ENCODE measurements at places on chromosomes 11 and 22. TPM values are rescaled to one million over a fixed set of nuclear protein-coding genes. Genes with fewer than 3 reads are reported as not detected.
A peak's percentile ranks its signal among the peaks of the same experiment; 100 is the strongest.

GRCh38 chr11:132994966-132995365 is 537.3 kb downstream of the OPCML start:
- no peak for DNase-seq

- no peak for DNase-seq
Observed at GRCh38 chr22:30270832-30271231, 4.2 kb upstream of the OSM start.

DNA sequence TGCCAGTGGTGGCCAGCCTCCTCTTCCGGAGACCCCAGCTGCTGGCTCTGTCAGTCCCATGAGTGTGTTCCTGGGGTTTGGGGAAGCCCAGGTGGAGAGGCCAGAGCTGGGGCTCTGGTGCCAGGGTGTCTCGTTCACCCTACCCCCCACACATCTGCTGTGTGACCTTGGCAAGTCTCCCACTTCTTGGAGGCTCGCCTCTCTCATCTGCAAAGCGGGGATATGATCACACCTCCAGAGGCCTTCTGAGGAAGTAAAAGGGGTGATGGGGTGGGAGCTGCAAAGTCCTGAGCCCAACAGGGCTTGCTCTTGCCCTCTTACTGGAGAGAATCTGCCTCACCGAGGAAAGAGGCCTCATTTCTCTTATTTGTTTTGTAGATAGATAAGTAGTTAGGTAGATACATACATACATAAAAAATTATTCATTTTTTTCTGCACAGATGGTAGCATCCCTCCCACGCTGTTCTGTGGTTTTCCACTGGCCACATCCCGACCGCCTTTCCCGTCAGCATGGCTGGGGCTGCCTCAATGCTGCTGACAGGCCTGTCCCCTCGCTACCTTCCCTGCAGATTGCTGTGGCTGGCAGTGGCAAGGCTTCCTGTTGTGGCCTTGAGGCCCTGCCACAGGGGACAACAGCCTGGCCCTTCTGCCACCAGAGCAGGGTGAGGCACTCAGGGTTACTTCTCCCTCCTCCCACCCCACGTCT is 23.9 kb downstream of the MYO7A start:
- no peak for DNase-seq

DNA sequence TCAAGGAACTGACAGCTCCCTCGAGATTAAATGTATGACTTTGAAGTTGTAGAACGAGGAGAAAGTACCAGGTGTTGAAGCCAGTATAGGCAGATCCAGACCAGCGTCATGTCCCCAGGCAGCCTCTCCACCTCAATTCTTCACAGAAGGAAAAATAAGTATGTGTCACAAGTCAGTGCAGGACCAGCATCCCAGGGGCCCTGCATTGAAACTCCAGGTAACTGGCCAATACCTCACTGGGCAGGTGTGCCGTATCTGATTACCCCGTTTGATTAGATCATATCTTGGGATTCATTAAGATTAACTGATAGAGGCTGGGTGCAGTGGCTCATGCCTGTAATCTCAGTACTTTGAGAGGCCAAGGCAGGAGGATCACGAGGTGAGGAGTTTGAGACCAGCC is 466.7 kb upstream of the B3GAT1 start:
- DNase-seq: peak; percentile 13

DNA sequence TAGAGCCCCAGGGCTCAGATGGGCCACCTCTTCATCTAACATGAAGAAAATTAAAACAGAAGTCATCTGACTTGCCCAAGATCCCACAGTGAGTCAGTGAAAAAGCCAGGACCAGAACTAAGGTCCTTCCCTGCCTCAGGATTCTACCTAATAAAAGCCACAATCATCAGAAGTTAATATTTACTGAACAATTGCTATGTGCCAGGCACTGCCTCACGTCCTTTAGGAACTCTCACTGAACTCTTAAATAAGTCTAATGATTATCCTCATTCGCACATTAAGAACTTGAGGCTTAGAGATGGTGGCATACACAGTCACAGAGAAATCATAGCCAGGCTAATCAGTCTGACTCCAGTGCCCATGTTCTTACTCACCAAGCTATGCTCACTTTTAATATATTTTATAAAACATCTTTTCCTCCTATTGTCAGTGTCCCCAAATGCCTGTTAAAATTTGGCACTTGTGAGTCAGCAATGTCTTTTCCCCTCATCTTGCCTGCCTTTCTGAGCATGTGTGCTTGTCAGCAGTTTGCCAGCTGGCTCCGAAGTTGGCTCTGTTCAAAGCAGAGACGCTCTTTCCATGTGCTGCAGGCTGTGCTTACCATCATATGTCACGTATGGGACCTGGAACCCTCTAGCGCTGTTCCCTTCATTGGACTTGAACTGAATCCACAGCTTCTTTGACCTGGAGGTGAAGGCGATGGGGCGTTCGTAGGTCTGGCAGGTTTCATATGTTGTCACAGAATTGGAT is 21.5 kb upstream of the NRIP3 start:
- peak; percentile 42 for DNase-seq

- DNase-seq: peak; percentile 72
Observed at GRCh38 chr11:79273781-79274180, 167.0 kb downstream of the TENM4 start.

GRCh38 chr11:68992743-68993255 is 12.0 kb upstream of the MRGPRD start:
- DNase-seq: no peak

DNA sequence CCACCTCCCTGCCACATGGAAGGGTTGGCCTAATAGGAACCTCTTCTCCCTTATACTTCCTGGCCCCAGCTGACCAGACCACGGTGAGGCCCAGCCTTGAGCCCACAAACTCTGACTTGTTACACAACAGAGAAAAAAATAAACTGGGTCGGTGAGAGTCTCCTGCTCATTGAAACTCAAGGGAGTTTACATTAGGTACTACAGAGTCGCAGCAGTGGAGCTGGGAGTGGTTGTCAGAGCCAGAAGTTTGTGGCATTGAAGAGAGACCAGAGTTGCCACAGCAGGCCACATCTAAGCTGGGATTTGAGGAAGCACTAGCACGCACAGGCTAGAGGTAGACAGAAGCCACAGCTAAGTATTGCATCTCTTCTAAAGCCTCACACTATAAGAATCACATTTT is 296.2 kb downstream of the DDX10 start:
- no peak for DNase-seq

The TNNI2 gene
- not detected for total RNA-seq

The ROBO4 gene
- 39.8 TPM for total RNA-seq

The KCNJ11 gene
- total RNA-seq: not detected

The CCDC73 gene
- total RNA-seq: not detected

Measured in vagina (tissue), 2 donors.